SW480 (cell line): ENCODE measurements at places on chromosomes 5 and 9.

- DNase-seq, result no peak
Observed at GRCh38 chr5:100889165-100889743, 13.8 kb downstream of the ST8SIA4 start.

DNA sequence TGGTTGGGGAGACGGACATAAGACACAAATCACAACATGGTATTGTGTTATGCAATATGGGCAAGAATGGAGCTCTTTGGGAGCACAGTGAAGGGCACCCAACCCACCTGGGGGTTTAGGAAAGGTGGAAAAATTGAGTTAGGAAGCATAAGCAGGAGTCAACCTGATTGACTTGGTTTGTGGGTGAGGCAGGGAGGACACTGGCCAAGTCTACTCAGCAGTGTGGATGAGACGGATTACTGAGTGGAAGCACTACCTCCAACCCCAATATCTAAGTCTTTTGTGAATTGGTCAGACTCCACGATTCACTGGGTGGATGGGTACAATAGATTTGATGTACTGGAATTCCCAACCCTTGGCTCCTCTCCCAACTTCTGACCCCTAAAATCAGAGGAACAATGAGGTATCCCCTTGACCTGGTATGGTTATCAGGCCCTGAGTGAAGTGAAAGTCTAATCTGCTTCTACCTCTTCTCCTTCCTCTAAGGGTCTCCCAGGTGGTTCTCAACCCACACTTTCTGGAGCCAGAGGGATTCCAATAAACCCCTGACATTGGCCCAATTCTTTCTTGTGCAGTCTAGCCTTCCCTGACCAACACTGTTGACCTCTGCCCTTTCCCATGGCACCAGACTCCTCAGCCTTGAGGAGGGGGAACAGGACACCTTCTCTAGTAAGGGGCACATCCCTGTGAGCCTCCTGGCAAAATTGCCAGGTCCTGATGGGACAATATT, 5.2 kb downstream of the EGR1 start:
- DNase-seq, result peak; percentile 92

DNA sequence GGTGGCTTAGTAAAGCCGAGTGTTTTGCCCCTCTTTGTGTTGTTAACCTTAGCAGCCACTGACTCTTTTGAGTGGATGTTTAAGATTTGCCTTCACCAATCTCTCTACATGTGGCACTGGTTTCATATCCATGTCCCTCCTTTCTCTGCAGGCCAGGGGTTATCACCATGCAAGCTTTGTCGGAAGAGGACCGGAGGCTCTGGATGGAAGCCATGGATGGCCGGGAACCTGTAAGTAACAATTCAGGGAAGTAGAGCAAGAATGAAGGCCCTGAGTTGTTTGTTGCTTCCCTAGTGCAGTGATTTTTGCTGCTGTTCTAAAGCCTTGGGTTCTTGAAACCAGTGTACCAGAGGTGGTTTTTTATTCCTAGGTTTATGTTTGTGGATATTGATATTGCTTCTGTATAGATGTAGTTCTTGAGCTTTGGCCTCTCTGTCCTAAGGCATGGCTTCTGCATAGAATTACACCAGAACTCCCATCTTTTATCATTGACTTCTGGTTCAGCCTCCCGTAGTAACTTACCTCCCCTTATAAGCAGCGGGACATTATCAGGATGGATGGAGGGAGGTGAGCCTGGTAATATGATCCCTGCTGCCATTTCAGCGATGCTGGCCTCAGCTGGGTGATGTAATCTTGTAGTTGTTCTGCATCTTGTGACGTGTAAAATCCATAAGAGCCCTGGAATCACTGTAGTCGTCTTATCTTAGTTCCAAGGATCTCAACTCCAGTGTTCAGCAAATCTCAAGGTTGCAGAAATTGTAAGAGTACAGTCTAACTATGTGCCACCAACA, 161.9 kb downstream of the ARHGAP26 start:
- DNase-seq, result no peak

DNA sequence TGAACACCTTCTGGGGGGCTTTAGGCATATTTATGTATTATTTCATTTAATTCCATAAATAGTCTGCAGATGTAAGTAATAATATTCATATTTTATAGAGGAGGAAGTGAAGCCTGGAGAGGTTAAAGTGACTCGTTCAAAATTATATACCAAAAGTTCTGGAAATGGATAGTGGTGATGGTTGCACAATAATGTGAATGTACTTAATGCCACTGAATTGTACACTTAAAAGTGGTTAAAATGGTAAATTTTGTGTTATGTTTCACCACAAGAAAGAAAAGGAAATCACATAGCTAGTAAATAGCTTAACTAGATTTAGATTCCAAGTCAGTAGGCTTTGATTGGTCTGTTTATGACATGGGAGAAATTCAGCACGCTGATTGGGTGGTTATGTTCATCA, 13.0 kb upstream of the TMEFF1 start:
- no peak for DNase-seq

GRCh38 chr9:132866898-132867297, 11.2 kb downstream of the AK8 start:
- no peak for DNase-seq

DNA sequence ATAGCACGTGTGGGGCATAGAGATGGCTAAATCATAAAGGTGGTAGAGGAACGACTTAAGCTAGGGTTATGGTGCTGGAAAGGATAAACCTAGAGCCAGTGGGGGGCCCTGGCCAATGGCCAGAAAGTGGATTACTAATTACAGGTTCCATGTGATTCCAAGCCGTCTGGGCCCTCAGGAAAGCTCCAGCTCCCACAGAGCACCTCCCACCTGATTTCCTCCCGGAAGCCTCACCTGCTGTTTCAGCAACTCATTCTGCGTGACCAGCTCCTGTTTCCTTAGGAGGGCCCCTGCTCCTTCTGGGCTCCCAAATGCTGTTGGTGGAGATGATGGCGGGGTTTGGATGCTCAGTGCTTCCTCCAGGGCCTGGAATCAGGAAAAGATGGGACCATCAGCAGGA, 16.2 kb downstream of the GPX3 start:
- DNase-seq, result no peak

DNA sequence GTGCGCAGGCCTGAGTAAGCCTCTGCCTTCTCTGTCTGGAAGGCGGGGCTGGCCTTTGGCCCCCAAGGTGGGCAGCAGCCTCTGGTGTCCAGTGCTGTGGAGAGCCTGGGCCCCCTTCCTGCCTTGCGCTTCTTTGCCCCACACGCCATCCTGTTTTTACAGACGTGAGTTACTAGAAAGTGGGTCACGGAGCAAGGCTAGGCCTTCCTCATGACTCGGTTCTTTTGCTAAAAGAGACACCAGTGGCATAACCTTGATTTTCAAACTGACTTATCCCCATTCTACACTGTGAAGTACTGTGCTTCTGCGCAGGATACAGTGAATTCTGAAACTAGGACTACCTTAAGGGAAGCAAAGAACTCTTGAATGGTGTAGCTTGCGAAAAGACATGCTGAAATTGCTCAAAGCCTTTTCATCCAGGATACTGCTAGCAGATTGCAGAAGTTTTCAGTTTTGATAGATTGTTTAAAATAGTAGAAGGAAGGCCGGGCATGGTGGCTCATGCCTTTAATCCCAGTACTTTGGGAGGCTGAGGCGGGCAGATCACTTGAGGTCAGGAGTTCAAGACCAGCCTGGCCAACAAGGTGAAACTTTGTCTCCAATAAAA, 7.2 kb downstream of the ROPN1L start:
- DNase-seq, result no peak

- DNase-seq, result peak; percentile 75
Observed at GRCh38 chr9:33225319-33226147, 14.4 kb upstream of the SPINK4 start.

GRCh38 chr9:89721176-89721700, 116.4 kb downstream of the GADD45G start:
- no peak for DNase-seq

GRCh38 chr9:5886114-5886939, 4.4 kb upstream of the MLANA start:
- DNase-seq, result peak; percentile 65

DNA sequence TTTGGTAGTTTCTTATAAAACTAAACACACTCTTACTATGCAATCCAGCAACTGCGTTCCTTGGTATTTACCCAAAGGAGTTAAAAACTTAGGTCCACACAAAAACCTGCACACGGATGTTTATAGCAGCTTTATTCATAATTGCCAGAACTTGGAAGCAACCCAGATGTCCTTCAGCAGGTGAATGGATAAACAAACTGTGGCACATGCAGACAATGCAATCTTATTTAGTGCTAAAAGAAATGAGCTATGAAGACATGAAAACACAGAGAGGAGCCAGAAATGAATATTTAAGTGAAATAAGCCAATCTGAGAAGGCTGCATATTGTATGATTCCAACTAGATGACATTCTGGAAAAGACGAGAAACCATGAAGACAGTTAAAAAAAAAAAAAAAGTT, 10.7 kb downstream of the WNK2 start:
- no peak for DNase-seq

DNA sequence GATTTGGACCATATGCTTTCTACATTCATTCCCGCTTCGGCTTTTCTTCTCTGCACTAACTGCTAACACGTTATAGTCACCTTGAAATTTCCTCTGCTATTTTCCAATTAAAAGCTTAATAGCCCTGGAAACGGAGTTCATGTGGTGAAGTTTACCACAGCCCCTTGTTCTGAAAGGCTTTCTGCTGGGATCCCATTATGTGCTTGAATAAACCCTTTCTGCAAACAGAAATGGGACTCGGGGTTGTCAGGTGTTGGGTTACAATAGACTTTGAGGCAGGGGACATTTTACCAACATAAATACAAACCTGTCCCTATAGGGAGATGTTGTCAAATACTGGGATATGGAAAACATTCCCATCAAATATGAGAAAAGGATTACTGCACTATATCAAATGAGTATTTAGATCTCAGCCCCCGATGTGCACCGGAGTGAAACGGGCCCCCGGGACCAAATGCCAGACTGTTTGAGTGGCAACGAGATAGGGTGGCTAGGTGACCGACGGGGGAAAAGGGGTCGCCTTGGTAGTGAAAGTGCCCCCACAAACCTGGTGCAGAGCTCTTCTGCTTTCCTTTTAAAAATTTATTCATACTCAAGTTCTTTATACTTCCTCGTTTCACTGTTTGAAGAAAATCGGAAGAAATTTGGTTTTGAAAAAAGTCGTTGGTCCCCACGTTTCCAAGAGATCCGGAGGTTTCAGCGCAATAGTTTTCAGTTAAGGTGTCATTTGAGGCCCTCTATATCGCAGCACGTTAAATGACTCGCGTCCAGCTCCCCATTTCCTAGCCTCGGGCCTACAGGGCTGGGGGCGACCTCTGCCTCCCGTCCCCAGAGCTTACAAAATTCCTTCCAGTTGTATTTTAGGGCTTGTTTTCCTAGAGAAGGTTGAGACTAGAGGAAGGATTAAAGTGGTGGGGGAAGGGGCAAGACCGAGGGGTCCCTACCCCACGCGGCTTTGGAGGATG, 2.1 kb upstream of the DMRT3 start:
- DNase-seq, result no peak

GRCh38 chr9:109910671-109911518, 130.9 kb downstream of the PALM2AKAP2 start:
- DNase-seq, result peak; percentile 30
